RWPE1 (cell line): ENCODE measurements at places on chromosomes 3 and 15.

- no peak for DNase-seq
Observed at GRCh38 chr15:23437146-23437545, 9.9 kb downstream of the GOLGA6L2 start.

GRCh38 chr15:39869858-39870515 is 50.1 kb downstream of the GPR176 start:
- DNase-seq = no peak

GRCh38 chr15:58212909-58213526 is 74.8 kb downstream of the AQP9 start:
- peak; percentile 52 for DNase-seq

GRCh38 chr15:75201616-75202250 is at the start of gene C15orf39:
Gene C15orf39 (plus strand): TSS chr15:75201882. CDS start chr15:75206049, 4,167 bp downstream.
- peak; percentile 89 for DNase-seq

DNA sequence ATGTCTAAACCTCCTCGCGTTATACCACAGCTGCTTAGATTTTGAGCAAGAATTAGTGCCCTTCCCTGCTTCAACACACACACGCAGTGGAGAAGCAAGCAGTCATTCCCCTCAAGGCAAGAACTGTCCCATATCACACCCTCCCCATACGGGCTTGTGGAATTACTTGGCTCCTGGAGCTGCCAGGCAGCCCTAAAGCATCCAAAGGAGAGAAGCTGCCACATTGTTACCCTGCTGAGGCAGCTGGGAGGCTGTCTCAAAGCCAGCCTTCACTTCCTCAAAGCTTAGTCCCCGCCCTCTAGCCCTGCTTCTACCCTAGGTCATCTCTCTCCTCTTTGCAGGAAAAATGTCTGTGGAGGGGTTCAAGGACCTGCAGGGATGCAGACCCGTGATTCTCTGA is 153.4 kb downstream of the RORA start:
- DNase-seq = no peak

- no peak for DNase-seq
Observed at GRCh38 chr3:30628901-30629590, 22.6 kb downstream of the TGFBR2 start.

DNA sequence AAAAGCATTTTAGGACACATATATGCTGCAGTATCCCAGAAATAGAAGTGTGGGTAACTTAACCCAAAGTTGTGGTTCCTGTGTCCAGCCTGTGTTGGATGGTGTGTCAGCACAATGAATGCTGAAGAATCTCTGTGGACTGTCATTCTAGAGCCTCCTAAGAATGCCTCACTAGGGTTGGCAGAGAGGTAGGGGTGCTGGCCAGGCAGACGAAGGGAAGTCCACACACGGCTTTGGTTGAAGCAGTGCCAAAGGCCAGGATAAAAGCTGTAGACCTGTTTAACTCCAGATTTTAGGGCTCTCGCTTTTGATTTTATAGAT is 43.7 kb upstream of the TIPARP start:
- no peak for DNase-seq

DNA sequence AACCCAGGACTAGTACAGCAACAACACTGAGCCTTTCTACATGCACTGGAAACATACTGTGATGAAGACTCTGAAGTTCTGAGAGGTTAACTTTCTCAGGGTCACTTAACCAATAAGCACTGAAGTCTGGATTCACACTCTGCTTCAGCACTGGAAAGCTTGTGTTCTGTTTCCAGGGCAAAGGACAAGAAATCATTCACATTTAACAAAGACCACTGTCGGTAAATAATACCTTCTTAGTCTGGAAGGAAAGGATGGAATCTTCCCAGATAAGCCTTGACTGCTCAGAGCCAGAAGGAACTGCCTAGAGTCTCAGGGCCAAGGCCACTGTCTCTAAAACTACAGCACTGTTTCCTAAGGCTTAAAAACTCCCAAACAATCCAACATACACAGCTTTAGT is 4.3 kb upstream of the GLYCTK start:
- DNase-seq = no peak

GRCh38 chr15:91970142-91970541 is 116.6 kb downstream of the SLCO3A1 start:
- no peak for DNase-seq

DNA sequence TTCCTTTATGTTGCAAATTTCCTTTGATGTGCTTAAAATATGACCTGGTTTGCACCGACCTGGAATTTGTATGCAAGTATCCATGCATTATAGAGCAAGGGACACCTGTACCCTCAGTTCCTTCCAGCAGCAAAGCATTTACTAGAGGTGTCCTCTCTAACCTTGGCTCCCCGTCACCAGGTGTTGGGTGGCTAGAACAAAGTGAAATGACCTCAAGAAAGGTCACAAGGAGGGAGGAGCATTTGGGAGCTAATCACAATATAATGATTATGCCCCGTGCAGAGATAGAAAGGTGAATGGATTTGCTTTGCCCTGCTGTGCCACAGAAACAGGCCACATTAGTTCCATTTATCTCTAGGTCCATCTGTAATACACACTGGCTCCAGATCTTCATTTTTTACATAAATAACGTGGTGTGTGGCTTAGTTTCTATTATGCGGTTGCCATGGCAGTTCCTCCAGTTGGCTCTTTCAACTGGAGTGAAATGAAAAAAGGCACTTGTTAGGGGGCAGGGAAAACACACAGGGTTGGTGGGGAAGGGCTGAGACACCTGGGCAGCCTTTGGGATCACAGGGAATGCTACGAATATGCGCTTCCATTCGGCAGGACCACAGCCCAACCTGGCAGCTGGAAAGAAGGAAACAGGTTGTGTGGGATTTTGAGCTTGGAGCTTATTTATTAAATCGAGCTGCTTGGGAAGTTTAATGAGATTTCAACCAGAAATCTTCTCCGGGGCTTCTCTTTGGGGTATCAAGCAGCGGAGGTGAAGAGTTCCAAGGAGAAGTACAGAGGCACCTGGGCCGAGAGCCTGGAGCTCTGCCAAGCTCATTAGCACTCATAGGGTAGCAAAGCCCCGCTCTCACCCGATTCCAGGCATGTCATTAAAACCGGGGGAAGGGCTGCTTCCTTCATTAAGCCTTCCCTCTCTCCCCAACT is 233.5 kb upstream of the ST8SIA2 start:
- no peak for DNase-seq

GRCh38 chr3:84637272-84637671 is 321.5 kb upstream of the CADM2 start:
- DNase-seq = no peak

DNA sequence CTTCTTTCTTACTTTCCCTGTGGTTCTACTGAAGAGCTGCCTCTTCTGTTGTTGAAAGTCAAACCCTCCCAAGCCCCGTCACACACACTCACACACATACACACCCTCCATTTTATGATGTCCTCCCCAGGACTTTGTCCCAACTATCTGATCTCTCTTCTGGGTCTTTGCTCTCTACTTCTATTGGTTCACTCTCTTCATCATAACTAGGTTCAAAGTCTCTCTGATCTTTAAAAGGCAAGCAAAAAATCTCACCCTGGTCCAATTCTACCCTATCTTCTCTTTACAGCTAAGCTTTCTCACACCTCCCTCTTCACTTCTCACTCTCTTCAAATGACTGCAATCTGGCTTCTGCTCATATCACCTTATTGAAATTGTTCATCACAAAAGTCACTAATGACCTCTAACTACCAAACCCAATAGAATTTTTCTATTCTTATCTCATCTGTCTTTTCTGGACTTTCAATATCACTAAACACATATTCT is 34.8 kb downstream of the LRRFIP2 start:
- no peak for DNase-seq

GRCh38 chr3:71484452-71484851 is 99.1 kb downstream of the FOXP1 start:
- no peak for DNase-seq

- DNase-seq = peak; percentile 33
Observed at GRCh38 chr3:141015481-141015880, 35.7 kb upstream of the SPSB4 start.

GRCh38 chr3:147653367-147653923 is 244.3 kb downstream of the ZIC1 start:
- no peak for DNase-seq

- DNase-seq = peak; percentile 33
Observed at GRCh38 chr3:133136114-133137041, 98.2 kb downstream of the TMEM108 start.

DNA sequence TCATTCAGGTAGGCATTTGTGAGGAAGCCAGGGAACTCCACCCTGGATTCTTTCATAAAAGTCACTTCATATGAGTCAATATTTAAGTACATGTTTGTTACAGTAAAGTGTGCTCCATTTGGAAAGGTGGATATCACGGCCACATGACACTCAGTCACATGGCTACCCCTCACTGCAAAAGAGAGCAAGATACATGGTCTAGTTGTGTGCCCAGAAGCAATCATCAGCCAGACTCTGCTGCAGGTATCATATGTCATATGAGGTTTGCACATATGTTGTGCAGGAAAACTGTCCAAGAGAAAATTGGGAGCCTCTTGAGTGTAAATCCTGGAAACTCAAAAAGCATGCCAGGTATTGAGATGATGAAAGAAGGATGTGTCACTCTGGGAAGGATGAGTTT is 55.0 kb upstream of the NMNAT3 start:
- no peak for DNase-seq

GRCh38 chr15:56778761-56779160 is 45.5 kb upstream of the ZNF280D start:
- DNase-seq = no peak

DNA sequence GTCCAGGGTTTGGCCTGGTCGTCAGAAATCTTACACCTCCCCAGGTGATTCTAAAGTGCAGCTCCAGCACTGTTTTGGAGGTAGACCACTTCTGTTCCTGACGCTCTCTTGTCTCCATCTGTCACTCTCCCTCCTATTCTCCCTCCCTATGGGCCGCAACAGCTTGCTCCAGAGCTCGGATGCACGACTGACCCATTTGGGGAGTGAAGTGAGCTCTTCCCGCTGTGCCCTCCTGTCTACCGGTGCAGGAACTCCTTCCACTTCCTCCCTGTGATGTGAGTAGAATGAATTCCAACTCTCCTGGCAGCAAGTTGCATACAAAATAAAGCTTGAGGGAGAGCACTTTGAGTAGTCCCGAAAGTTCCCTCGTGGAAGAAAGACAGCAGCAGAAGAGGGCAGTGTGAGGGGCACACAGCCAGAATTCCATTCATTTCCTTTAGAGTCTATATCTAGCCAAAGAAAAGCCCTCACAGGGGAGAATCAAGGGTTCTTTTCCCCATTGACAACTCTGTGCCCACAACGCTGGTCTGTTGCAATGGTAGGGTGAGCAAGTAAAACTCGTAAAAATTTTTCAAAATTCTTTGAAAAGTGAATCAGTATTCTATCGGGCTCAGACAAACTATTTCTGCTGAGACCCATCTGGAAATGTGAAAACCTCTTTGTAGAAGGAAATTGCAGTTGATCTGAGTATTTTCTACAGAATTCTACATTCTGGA is 39.9 kb upstream of the BDH1 start:
- no peak for DNase-seq

GRCh38 chr3:168213920-168214319 is 118.2 kb upstream of the GOLIM4 start:
- no peak for DNase-seq

- peak; percentile 66 for DNase-seq
Observed at GRCh38 chr3:170222647-170223541, 670 bp downstream of the PRKCI start.

GRCh38 chr15:85618956-85619491 is 175.7 kb downstream of the KLHL25 start:
- peak; percentile 60 for DNase-seq

DNA sequence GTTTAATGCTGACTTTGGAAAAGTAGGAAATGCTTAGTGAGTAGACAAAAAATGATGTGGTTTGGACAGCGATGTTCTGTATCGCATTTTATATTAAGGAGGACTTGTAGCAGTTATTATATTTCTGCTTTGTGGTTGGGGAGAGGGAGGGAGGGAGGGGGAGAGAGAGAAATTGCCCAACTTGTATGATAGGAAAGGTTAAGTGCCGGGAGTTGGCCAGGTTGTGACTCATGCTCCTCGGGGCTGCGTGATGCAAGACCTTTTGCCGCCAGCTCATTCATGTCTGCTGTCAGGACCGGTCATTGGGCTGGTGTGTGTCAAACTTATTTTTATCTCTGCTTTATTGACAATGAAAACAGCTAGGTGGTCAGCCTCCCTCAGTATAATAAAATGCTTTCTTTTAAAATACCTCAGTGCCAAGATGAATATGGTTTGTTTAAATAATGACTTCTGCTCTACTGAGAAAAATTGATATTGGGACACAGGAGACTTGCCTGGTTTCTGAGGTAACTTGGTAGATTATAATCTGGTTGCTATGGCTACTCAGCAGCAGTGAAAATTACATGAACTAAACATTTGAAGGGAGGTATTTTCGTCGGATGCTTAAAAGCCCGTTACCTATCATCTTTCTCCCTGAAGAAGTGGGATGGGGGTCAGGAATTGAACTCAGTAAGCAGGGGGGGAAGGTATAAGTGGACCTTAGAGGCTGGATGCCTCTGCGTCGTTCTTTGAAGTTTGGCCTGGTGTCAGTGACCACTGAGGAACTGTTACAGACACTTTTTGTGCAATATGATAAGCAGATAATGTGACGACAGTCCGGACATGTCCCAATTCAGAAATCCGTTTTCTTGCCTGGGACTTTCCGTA is 90.7 kb downstream of the FNDC3B start:
- peak; percentile 97 for DNase-seq

DNA sequence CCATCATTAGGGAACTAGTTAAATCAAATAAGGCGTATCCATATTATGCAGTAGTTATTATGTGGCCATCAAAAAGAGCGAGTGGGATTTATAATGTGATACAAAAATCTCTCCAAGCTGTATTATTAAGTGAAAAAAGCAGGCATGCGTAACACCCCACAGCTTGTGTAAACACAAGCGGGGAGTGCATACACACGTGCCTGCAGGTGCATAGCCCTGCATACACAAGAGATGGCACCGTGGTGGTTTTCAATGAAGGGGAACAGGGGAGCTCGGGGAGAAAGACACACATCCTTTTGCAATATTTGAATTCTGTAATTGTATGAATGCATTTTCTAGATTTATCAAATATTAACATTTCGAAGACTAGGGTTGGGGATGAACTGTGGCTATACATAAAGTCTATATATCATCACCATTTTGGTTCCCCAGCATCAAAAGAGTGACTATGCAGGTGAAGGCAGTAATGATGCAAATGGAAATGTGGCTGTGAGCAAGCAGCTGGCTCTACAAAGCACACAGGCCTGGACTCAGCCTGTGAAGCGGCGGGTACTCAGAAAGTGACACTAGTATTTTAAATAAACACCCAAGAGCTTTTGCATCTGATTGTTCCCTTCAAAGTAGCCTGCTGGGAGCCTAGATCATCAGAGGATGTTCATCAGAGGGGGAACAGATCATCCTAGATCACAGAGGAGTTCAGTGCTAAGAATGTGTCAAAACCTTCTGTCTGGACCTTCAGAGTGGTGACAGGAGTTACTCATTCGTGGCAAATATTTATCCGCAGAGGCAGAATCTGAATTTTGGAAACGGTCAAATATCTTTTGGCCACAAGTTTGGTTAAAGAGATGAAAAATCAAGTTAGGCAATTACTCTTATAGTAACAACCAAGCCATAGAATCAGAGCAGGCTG is 9.4 kb upstream of the KIF7 start:
- no peak for DNase-seq

DNA sequence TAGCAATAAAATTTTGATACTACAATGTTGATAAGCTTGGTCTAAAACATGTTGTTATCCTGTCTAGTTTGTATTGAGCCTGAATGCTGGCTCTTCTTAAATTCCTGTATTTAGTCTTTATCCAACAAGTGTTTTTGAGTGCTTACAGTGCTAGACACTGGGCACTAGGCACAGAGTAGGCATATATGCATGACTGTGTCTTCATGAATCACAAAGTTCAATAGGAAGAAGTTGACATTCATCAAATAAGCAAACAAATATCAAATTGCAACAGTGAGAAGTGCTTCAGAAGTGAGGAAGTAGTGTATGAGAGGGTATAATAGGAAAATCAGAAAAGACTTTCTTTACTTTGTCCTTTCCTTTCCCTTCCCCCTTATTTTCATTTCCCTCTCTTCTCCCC is 6.8 kb downstream of the CD96 start:
- DNase-seq = no peak
